Activated T-cell treated with anti-CD3 and anti-CD28 coated beads for 4 hours (primary cell): ENCODE measurements at places on chromosomes 3 and 15.

DNA sequence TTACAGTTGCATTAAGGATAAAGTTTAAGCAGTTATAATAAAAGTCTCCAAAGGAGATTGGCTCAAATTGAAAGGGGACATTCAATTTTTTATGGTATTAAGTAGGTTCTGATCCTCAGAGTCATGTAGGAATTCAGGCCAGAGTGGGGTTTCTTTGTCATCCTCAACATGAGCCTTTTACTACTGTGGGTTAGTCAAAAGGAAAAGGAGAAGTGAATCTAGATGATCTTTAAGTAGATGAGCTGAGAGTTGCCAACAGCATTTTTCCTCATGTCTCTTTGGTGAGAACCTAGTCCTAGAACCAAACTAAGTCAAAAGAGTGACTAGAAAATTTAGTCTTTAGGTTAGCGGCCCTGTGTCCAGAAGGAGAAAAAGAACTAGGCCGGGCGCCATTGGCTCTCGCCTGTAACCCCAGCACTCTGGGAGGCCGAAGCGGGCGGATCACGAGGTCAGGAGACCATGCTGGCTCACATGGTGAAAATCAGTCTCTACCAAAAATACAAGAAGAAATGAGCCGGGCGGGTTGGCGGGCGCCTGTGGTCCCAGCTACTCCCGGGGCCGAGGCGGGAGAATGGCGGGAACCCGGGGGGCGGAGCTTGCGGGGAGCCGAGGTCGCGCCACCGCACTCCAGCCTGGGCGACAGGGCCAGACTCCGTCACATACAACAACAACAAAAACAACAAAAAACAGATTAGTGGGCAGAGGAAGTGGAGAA is 4.2 kb upstream of the CHL1 start:
- no peak for DNase-seq

DNA sequence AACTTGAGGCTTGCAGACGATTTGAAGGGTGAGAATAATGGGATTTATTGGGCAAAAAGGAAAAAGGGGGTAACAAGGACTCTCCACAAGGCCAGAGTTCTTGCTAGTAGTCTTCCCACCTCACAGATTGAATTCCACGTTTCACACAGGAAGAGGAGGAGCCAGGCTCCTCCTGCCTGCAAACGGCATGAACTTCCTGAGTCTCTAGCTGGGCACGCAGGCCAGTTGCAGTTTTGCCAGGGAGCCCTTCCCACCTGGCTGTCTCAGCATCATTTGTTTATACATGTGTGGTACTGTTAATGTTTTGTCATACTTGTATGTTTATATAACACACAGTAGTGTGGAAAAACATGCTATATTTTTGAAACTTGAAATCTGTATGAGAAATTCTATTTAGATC is 155.0 kb downstream of the NLGN1 start:
- no peak for DNase-seq

DNA sequence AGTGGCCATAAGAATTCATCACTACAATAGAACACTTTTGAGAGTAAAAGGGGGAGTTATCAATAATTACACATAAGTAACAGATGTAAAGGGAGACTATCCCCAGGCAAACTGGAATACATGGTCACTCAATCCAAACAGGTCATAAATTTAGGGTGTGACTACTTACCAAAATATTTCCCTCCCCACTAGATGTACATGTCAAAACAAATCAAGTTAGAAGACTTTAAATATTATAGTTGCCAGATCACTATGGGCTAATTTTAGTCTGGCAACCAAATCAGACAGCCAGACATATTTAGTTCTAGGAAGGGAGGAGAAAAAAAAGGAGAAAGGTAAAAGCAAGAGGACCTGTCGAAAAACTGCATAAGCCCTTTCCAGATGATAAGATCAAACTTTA is 23.1 kb downstream of the SLC24A5 start:
- no peak for DNase-seq

DNA sequence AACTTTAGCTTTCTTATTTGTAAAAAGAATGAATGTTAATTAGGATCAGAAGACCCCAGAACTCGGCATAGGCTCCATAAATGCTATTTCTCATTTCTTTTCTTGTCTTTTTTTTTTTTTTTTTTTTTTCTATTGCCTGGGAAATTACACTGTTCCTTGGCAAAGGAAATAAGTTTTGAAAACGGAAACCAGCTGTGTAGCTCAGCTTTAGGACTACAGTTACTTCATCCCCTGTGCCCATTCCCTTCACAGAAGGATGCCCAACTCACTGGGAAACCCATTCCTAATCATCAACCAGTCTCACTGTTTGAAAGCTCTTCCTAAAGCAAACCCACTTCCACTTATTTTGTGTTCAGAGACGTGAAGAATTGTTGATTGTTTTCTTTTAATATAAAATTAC is 254.0 kb upstream of the IL12A start:
- DNase-seq = no peak

DNA sequence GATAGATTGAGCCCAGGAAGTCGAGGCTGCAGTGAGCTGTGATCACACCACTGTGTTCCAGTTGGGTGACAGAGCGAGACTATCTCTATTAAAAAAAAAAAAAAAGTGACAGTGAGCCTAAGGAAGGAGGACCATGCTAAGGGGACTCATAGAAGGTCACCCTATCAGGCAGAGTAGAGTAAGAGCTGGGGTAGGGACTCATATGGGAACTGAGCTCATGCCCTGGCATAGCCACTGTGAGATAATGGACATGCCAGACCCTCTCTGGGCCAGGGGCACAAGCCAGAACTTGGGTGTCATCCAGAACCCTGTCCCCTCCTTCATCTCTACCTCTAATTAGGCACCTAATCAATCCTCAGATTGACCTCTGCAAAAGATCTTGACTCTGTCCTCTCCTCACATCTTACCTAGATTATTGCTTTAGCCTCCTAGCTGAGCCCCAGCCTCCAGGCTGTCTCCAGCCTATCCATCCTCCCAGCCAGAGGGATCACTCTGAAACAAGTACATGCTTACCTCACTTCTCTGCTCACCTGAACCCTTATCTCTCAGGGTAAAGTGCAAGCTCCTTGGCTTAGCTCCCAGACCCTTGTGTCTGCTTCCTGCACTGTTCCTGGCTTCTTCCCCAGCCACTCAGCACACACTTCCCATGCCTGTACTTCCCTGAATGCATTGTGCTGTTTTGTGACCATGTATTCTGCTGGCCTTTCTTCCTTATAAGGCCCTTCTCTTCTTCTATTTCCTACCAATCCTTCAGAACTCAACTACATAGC is 76.4 kb downstream of the DAPK2 start:
- DNase-seq = no peak

DNA sequence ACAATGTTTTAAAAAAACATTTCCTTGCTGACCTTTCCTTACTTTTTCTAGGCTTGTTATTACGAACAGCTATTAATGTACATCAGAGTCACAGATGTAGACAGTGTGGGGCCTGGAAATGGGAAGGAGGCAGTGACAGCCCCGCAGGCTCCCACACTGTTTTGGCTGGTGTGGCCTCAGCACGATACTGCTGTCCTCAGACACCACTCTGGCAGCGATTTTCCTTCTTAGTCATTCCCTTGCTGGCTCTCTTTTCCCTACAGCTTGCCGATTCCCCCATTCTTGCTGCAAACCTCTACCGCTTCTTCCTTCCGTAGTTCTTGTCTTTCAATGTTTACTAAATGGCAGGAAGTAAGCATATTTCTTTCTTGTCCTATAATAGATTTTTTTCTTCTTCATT is 113.1 kb downstream of the ABI3BP start:
- DNase-seq = no peak

- DNase-seq = no peak
These were observed 12.7 kb upstream of the LXN start for GRCh38 chr3:158685159-158685558.

DNA sequence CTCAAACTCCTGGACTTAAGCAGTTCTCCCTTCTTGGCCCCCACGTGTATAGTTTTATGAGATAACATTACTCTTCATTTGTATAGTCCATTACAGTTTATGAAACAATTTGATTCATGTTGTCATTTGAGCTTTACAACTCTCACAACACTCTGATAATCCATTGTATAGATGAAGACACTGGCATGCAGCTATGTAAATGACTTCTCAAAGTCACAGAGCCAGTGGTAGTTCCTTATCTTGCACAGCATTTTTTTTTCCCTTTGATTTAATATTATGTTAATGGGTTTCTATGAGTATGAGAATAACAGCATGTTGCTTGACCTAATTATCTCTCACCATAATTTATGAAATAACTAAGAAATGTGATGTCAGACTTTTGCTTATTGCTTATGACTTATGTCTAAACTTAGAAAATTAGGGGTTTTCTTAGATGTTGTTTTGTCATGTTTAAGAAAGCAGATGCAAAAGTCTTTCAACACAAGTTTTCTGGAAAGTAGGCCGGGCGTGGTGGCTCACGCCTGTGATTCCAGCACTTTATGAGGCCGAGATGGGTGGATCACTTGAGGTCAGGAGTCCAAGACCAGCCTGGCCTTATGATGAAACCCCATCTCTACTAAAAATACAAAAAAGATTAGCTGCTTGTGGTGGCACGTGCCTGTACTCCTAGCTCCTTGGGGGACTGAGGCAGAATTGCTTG is 13.3 kb downstream of the VPS8 start:
- no peak for DNase-seq

- no peak for DNase-seq
These were observed 40.6 kb upstream of the GLCE start for GRCh38 chr15:69119683-69120395.

DNA sequence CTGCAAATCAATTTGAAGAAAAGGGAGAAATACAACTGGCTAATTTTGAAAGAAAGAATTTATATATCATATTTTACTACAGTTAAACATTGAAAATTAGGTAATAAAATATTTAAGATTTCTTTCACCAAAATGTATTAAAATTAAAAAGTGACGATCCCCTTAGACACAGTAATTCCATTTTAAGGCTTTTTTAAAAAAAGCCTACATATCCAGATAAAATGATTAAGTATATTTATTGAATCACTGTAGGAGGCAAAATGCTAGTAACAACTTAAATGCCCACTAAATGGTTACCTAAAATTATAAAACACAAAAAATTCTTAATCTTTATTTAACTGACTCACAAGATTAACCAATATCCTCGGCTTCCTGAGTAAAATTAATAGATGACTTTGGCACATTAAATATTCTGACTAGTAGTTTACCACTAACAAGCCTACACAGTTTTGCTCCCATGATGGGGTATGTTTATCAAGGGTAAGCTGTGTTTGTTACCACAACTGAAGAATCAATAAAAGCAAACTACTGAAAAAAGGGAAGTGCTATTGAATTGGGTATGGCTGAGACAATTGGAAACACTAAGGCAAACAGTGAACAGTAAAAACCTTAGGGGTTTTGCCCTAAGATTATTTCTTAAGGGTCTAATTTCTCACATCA is 28.4 kb downstream of the ANKRD28 start:
- DNase-seq = no peak

GRCh38 chr3:120093911-120094775 is at the start of gene GSK3B:
Gene GSK3B (minus strand): TSS chr3:120094447. CDS start chr3:120093434, 1,013 bp downstream.
- DNase-seq = peak; percentile 98

GRCh38 chr15:74233373-74233772 is 2.8 kb upstream of the CCDC33 start:
- DNase-seq = no peak

DNA sequence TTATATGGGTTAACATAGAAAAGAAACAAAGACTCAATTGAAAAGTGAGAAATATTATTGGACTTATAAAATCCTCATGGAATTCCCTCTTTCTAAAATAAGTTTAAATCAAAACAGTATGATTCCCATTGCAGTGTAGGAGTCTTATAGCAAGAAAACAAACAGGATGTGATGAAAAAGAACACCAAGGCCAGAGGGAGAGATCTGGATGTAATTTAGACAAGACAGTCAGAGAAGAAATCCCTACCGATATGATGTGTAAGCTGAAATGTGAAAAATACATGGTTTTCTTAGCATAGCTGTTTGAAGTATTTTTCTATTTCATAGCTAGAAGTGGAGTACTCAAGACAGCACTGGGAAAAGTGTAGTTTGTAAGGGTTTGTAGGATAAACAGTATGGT is 521.5 kb downstream of the RSL24D1 start:
- DNase-seq = no peak

GRCh38 chr15:27196691-27197090 is 225.7 kb downstream of the GABRG3 start:
- DNase-seq = no peak

DNA sequence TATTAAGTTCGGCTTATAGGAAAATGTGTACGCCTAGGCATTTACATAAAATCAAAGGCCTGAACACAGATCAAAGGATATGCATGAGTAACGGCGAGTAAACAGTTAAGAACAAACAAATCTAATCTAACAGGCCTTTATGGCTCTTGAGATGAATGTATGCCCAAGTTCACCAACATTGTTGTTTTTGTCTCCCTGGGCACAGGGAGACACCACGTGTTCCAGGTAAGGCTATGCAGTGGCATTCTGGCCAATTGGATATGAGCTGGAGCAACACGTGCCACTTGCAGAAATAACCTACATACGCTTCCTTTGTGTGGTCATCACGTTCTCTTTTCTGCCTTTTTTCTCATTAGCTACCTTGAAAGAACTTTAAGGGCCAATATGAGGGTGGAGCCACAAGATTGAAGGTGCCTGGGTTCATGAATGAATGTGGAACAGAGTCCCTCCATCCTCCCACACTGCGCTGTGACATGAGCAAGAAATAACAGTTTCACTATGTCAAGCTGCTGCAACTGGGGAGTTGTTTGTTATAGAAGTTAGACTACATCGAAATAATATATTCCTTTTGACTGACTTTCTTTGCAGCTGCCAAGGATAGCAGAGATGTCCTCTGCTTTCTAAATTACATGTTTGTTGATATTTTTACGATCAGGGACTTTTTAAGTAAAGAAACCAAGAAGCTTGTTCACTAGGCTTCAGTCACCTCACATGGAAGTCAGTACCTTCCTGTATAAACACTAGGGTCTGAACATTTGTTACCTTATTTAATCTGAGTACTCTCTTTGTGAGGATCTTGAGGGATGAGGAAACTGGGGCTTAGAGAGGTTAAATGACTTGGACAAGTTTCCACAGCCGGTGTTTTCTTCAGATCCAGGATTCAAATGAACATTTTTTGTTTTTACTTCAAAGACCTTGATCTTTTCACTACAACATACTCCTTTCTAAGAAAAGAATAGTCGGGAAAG is 427.5 kb upstream of the TBL1XR1 start:
- no peak for DNase-seq

- DNase-seq = no peak
These were observed 29.9 kb downstream of the CRABP1 start for GRCh38 chr15:78370013-78370412.

DNA sequence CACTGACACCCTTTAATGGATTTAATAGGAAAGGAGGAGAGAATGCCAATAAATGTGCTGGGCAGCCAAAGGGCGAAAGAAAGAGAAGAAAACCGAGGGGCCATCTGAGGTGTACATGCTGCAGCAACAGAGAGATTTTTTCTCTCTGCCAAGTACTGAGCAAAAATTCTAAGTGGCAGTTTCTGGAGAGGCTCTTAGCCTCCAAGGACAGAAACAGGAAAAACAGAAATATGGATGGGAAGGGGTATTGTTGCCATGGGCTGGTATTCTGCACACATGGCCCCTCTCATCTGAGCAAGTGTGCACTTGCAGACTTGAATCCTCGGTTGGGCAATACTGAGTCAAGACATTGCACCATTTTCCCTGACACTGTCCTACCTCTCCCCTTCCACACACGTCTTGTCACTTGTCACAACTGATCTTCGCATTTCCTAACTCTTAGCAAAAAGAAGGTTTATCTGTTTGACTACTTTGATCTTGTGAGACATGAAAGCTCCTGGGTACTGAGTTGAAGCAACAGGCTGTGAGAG is 73.9 kb downstream of the PRICKLE2 start:
- no peak for DNase-seq

- DNase-seq = no peak
These were observed 12.6 kb downstream of the KAT2B start for GRCh38 chr3:20052851-20053250.
